ENCODE measurements at places on chromosomes 13 and 19.

GRCh38 chr19:18843960-18844359 lies 12.2 kb downstream of the UPF1 start:
- DNase-seq = no peak

GRCh38 chr13:45630791-45631190 lies 15.3 kb upstream of the ERICH6B start:
- DNase-seq = no peak

- no peak for DNase-seq
Measured at GRCh38 chr19:5814852-5815246, 10.0 kb downstream of the NRTN start.

- no peak for DNase-seq
Measured at GRCh38 chr19:7391218-7391670, 42.5 kb downstream of the ARHGEF18 start.

DNA sequence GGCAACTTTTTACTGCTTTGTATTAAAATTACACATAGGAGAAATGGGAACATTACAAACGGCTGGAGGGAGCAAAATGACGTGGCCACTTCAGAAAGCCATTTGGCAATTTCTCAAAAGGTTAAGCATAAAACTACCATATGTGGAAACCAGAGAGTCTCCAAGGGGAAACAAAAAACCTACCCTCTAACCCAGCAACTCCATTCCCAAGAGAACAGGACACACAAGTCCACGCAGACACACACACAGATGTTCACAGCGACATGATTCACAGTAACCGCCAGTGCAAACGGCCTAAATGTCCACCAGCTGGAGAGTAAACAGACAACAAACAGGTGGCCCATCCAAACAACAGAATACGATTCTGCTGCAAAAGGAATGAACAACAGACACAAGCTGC lies 37.2 kb downstream of the STK24 start:
- DNase-seq = no peak

GRCh38 chr13:27171244-27171826 lies at the start of gene USP12:
TSS of gene USP12 (minus strand) at chr13:27171811. CDS start at chr13:27171639, 172 bp downstream.
- DNase-seq = peak; percentile 15

GRCh38 chr19:8307965-8308866 lies at the start of gene CD320:
TSS of gene CD320 (minus strand) at chr19:8308358. CDS start at chr19:8308290, 68 bp downstream.
- peak; percentile 43 for DNase-seq

- no peak for DNase-seq
Measured at GRCh38 chr19:2215281-2215751, 20.8 kb downstream of the PLEKHJ1 start.

DNA sequence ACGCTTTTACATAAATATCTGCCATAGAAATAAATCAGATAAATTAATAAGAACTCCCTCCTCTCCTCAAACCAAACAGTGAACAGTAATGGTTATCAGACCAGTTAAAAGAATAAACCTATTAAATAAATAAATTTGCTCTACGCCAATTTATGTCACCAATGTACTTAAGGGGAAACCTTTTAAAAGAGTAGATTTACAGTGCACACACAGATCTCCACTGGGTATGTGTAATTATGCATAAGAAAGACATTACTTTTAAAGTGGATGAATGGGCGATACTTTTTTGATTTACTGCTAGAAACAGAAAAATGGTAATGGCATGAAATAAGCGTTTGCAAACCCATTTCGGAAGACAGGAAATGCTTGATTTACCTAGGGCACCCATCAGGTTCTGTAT lies 34.9 kb upstream of the C19orf12 start:
- no peak for DNase-seq

DNA sequence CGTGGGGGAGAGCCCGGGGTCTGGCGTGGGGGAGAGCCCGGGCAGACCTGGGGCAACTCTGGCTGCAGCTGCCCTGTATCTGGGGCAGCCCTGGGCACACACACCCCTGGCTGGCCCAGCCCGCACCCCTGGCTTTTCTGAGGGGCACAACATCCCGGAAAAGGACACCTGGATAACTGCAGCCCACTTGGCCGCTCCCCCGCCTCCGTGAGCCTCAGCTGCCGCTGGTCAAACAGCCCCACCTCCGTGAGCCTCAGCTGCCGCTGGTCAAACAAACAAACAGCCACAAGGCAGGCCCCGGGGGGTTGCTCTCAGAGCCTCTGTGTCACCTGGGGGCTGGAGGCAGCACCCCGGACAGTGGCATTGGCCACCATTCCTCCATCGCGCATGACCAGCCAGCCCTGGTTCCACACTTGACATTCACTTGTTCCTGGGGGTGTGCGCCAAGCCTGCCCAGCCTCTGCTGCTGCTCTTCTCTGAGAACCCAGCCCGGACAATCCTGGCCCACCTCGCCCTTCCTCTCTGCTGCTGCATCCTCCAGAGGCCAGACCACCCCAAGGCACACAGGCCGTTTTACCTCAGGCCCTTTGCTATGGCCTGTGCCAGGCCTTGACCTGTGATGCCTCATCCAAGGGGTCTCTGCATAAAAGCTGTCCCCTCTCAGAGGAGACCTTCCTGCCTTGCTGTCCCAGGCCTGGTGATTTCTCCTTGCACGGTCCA lies 19.9 kb downstream of the CEBPG start:
- DNase-seq = no peak

DNA sequence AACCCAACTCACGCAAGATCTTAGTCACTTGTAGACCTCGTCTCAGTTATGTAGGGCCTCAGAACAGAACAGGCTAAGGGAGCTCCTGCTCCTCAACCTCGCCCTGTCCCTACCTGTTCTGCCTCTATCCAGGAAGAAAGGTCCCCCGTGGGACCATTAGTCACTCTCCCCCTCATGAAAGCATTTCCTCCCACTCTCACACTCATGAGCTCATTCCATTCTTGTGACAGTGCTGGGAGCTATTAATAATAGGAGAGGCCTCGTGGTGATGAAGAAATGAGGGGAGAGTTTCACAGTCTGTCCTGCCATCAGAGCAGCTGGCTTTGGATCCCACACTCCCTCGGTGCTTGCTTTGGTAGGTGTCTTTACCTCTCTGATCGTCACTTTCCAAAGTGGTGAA lies 10.2 kb downstream of the PPP2R1A start:
- peak; percentile 68 for DNase-seq

- no peak for DNase-seq
Measured at GRCh38 chr13:22486490-22486889, 694.3 kb upstream of the SGCG start.

DNA sequence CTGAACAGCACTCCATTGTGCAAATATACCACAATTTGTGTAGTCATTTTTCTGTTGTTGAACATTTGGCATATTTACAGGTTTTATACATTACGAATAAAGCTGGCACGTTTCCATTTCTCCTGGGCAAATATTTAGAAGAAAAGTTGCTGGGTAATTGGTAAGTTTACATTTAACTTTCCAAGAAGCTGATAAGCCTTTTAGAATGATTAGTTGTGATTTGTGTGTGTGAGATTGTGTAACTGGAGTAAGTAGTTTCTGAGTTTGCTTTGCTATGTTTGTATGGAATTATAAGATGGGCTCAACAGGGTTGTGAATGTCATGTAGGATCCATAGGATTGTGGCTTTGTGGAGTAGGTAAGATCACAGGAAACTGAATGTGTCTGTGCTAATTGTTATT lies 1.6 kb upstream of the ZNF529 start:
- DNase-seq = no peak

GRCh38 chr13:39676315-39676876 lies 20.9 kb downstream of the COG6 start:
- no peak for DNase-seq

GRCh38 chr19:46481223-46481848 lies 10.0 kb upstream of the PNMA8A start:
- DNase-seq = no peak

GRCh38 chr13:51724721-51725120 lies 79.2 kb downstream of the DHRS12 start:
- DNase-seq = no peak

GRCh38 chr19:16319481-16319880 lies 5.1 kb upstream of the KLF2 start:
- DNase-seq = no peak

- no peak for DNase-seq
Measured at GRCh38 chr19:47467914-47468313, 3.8 kb downstream of the SLC8A2 start.

GRCh38 chr13:41458761-41459431 lies 1.5 kb downstream of the RGCC start:
- no peak for DNase-seq

DNA sequence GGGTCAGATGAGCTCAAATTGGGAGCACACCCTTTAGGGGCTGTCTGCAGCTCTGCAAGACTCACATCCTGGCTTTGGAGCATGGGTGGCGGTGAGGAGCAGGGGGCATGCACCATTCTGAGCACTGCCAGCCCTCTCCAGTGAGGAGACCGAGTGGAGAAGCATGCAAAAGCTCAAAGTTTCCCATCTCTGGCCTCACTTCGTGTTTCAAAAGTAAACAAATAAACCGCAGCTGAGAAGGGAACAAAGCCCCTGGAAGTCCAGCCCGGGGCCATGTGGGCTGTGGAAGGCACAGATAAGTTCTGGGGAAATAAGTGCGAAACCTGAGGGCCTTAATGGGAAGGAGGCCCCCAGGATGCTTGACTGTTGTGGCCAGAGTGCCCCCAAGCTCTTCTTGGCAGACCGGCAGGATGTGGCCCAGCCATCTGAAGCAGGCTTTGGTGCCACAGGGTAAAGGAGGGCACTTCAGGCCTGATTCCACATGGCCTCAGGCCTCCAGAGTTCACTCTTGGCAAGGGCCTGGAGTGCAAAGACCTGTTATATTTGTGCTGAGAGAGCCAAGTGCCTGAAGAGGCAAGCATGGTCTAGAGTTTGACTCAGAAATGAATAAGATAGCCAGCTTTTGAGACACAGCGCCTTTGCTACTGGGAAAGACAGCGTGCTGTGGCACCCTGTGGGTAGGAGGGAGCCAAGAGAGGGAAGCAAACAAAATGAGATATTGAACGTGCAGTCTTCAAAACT lies 1.2 kb downstream of the MEDAG start:
- no peak for DNase-seq

Measured in thoracic aorta (tissue), 2 donors.